ENCODE measurements at places on chromosomes 16 and 17.

- DNase-seq, result no peak
These were observed 15.2 kb downstream of the PHLPP2 start for GRCh38 chr16:71709229-71709781.

- DNase-seq, result no peak
These were observed 18.4 kb upstream of the STAC2 start for GRCh38 chr17:39244016-39244599.

DNA sequence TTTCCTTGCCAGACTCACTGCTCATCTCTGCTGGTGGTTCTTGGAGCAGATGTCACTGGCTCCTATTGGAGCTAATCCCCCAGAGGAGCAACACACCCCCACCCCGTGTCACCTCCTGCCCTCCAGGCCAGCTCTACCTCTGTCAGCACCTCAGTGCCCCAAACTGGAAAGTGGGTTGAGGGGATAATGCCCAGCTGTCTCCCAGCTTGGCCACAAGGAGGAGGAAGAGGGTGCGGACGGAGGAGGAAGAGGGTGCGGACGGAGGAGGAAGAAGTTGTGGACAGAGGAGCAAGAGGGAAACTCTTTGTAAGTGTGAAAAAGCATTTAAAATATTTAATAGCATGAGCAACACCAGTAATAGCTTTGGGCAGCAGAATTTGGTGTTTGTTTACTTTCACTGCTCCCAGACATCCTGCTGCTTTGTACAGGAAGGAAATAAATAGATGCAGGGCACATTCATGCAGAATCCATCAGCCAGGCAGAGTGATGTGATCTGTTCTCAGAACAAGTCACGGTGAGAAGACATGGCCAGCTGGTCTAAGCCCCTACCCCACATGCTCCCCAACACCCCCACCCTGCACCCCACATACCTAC is 82.5 kb downstream of the C17orf67 start:
- no peak for DNase-seq

GRCh38 chr16:79794941-79795340 is 194.4 kb upstream of the MAF start:
- no peak for DNase-seq

- no peak for DNase-seq
These were observed at the start of gene KCNJ16 for GRCh38 chr17:70074956-70075355. Gene KCNJ16 (plus strand): TSS chr17:70075225. CDS start chr17:70132088, 56,863 bp downstream.

- DNase-seq, result no peak
These were observed 4.3 kb upstream of the KRT35 start for GRCh38 chr17:41484920-41485904.

Data from stimulated activated CD8-positive, alpha-beta memory T cell treated with anti-CD3 and anti-CD28 coated beads, Interleukin-7, amount 100 ng/mL, for 48 hours (primary cell).